ENCODE measurements at places on chromosomes 7 and 10. TPM values are rescaled to one million over a fixed set of nuclear protein-coding genes. Genes with fewer than 3 reads are reported as not detected.

GRCh38 chr7:140230516-140230860, 53.7 kb upstream of the KDM7A start:
- H3K4me3 ChIP-seq = peak overlapping the region; percentile 76
- H3K27me3 ChIP-seq = peaks cover 29% of the 10 kb centered on the region
- no peak overlapping the region for H3K27ac ChIP-seq
- no peaks in the 10 kb centered on the region for H3K36me3 ChIP-seq
- peaks cover 19% of the 10 kb centered on the region for H3K4me1 ChIP-seq

DNA sequence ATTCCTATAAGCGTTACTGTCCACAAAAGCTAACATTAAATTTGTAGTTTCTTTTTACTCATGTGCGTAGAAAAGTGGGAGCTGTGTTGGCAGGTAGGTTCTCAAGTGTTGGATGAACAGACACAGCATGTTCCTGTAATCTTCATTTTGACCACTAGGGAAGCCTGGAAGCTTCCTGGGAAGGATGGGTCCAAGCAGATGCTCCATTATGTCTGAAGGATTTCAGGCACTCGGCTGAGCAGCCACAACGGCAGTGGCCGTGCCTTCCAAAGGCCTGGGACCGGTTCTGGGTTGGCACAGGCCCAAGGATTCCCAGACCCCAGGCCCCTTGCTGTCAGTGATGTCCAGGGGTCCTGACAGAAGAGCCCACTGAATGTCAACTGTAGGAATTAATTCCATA, 386.3 kb downstream of the TNS3 start:
- H3K27me3 ChIP-seq = peaks cover 45% of the 10 kb centered on the region
- peak; percentile 65 for DNase-seq
- H3K4me1 ChIP-seq = no peaks in the 10 kb centered on the region
- H3K4me3 ChIP-seq = no peak overlapping the region

DNA sequence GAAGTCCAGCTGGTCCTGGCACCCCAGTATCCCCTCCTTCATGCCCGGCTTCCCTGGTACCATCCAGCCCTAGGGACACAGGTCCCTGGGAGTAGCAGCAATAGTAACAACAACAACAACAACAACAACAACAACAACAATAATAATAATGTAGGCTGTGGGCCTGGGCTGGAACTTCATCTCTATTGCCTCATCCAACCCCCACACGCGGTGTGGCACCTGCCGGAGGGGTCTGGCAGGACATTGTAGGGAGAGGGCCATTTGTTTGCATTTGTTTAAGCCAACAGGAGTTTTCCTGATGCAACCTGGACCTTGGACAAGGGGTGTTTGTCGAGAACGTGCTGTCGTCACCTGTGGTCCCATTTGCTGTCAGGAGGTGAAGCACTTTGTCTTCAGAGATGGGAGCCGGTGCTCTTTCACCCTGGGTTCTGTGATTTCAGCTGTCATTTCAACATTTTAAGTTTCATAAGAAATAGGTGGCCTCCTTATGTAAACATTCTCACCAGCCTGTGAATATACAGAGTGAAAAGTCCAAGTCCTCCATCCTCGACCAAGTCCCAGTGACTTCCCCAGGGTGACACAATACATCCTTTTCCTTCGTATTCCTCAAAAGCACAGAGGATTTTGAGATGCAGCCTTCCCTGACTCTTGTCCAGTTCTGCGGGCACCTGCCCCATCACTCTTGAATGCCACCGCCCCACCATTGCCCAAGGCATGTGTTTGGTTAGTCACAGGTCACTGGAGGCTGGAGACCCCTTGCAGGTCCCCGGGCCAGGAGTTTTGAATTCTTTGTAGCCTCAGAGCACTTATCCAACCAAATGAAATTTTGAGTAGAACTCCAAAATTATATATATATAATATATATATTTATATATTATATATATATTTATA, 9.2 kb downstream of the LHPP start:
- DNase-seq = no peak
- no peaks in the 10 kb centered on the region for H3K27me3 ChIP-seq
- no peaks in the 10 kb centered on the region for H3K4me1 ChIP-seq
- H3K4me3 ChIP-seq = no peak overlapping the region
- H3K36me3 ChIP-seq = no peaks in the 10 kb centered on the region

DNA sequence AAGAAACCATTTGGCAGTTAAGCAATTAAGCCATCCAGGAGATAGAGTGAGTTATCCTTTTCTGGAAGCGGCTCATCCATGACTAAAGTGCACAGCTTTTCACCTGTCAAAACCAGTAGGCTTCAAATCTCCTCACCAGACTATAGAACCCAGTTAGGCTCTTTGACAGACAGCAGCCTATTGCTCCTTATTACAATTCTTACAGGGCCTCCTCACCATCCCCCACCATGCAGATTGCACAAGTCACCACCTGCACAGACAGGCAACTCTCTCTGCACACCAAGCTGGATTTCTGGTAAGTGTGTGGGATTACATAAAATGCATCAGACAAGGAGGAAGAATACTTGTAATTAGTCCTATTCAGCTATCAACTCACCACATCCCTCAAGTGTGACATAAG, 301.6 kb downstream of the SNX13 start:
- H3K36me3 ChIP-seq = peaks cover 8% of the 10 kb centered on the region
- no peak overlapping the region for H3K4me3 ChIP-seq
- no peaks in the 10 kb centered on the region for H3K27me3 ChIP-seq
- peaks cover 40% of the 10 kb centered on the region for H3K4me1 ChIP-seq

GRCh38 chr7:6205971-6206660, 66.3 kb downstream of the CYTH3 start:
- H3K27me3 ChIP-seq = no peaks in the 10 kb centered on the region
- no peak for DNase-seq
- H3K36me3 ChIP-seq = peaks cover 6% of the 10 kb centered on the region
- peaks cover 53% of the 10 kb centered on the region for H3K4me1 ChIP-seq
- no peak overlapping the region for H3K4me3 ChIP-seq
- peak overlapping the region; percentile 73 for H3K27ac ChIP-seq

DNA sequence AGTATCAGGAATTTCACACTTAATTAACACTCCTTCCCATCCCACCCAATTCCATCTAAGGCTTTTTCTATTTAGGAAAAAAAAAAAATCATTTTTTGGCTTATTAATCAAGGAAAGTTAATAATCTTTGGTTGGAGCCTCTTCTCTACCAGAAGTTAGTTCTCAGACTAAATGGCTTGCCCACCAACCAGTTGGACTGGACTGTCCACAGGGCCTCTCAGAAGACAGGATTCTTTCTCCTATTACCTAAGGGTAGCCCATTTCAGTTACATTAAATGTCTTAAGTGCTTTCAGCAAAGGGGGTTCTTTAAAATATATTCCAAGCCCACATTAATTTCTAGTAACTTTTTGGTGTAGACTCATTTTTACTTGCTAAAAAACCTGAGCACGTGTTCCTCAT, 35.2 kb downstream of the GLUD1 start:
- peak overlapping the region; percentile 91 for H3K27ac ChIP-seq
- peaks cover 35% of the 10 kb centered on the region for H3K4me1 ChIP-seq
- H3K27me3 ChIP-seq = no peaks in the 10 kb centered on the region
- peaks cover 46% of the 10 kb centered on the region for H3K36me3 ChIP-seq
- H3K4me3 ChIP-seq = no peak overlapping the region

GRCh38 chr10:32234471-32234870, 112.5 kb downstream of the EPC1 start:
- H3K4me1 ChIP-seq = peaks cover 2% of the 10 kb centered on the region
- no peak overlapping the region for H3K27ac ChIP-seq
- no peak for DNase-seq
- H3K4me3 ChIP-seq = no peak overlapping the region

DNA sequence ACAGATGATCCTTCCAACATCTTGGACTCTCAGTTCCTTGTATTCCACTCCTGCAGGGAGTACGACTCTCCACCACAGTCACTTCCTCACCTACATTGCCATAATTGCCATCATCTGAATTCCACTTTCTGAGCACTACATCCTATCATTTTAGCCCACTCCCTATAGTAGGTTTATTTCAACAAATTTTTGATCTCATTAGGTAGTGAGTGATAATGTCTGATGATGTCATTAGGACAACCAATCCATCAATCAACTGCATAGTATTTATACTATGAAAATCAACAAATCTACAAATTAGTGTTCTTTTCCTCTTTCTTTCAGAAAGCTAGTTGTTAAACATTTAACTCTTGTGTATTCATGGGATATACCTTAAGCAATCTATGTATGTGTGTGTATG, 13.7 kb upstream of the TRA2A start:
- H3K27ac ChIP-seq = no peak overlapping the region
- peaks cover 4% of the 10 kb centered on the region for H3K27me3 ChIP-seq
- no peak for DNase-seq
- H3K4me3 ChIP-seq = no peak overlapping the region

The PAOX gene
- 6.5 TPM for total RNA-seq

The RPA3 gene
- total RNA-seq = 16.5 TPM

The FGF8 gene
- total RNA-seq = not detected

DNA sequence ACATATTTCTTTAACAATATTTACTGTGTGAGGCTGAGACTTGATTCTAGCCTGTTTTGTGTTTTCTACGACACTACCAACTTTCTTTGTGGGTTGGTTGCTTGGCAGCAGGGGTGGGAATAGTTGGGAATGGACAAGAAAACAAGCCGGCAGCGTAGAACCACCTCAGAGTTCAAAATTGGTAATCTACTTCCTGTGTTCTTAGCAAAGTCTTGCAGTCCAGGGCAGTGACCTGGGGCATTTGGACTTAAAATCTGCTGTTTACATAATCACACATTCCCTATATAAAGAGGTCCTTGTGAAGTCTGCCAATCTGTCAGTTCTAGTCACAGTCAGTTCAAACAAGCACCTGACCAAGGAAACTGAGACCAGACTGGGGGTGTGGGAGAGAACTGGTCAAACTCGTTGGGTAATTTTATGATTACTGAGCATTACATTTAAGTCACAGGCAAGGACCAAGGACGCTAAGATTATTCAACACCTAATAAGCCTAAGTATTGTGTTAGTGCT, 167.9 kb downstream of the CPEB3 start:
- H3K4me3 ChIP-seq = no peak overlapping the region
- no peaks in the 10 kb centered on the region for H3K36me3 ChIP-seq
- H3K4me1 ChIP-seq = peaks cover 43% of the 10 kb centered on the region
- H3K27me3 ChIP-seq = no peaks in the 10 kb centered on the region
- peak overlapping the region; percentile 47 for H3K27ac ChIP-seq

DNA sequence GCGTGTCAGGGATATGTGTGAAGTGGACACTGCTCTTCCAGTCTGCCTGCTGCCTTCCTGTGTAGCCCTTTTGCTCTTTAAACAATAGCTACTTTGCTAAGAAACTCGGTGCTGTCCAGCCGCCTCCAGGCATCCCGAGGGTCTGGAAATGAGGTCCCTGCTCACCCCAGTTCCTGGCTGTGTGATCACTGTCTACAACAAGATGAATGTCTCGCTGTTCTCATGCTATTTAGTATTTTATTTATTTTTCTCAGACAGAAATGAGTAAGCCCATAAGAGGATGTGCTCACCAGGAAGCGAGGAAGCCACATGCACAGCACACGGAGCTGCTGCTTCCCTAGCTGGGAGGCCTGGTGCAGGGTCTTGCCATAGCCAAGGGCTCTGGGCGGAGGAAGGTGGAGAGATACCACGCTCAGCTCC, 167.0 kb upstream of the PITRM1 start:
- H3K4me1 ChIP-seq = peaks cover 11% of the 10 kb centered on the region
- peak overlapping the region; percentile 12 for H3K27ac ChIP-seq
- no peaks in the 10 kb centered on the region for H3K36me3 ChIP-seq
- H3K27me3 ChIP-seq = no peaks in the 10 kb centered on the region

The DNAJC9 gene
- 19.6 TPM for total RNA-seq

The OSBPL3 gene
- total RNA-seq = 8.0 TPM

DNA sequence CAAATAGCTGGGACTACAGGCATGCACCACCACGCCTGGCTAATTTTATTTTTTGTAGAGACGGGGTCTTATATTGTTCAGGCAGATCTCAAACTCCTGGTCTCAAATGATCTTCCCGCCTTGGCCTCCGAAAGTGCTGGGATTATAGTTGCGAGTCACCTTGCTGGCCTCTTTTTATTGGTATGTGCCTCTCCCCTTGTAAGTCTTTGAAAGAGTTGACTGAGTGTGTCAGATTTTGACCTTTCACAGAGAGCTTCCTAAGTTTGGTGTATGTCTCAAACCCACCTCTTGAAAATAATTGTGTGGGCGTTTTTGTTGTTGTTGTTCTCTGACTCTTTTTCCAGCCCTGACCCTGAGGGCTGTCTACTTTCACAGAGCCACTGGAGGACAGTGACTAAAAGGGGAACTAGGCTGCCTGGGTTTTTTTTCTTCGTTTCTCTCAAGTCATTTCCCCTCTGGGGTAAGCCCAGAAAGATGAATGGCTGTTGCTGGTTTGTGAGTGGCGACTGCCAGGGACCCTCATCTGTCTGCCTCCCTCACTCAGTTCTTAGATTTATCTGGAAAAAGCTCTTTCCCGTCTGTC, 262.8 kb downstream of the ZEB1 start:
- H3K4me3 ChIP-seq = no peak overlapping the region
- DNase-seq = no peak
- no peak overlapping the region for H3K27ac ChIP-seq
- peaks cover 8% of the 10 kb centered on the region for H3K4me1 ChIP-seq

- H3K4me3 ChIP-seq = no peak overlapping the region
- no peaks in the 10 kb centered on the region for H3K4me1 ChIP-seq
- H3K36me3 ChIP-seq = no peaks in the 10 kb centered on the region
- no peak overlapping the region for H3K27ac ChIP-seq
Measured at GRCh38 chr7:100753750-100754149, 20.4 kb downstream of the ZAN start.

DNA sequence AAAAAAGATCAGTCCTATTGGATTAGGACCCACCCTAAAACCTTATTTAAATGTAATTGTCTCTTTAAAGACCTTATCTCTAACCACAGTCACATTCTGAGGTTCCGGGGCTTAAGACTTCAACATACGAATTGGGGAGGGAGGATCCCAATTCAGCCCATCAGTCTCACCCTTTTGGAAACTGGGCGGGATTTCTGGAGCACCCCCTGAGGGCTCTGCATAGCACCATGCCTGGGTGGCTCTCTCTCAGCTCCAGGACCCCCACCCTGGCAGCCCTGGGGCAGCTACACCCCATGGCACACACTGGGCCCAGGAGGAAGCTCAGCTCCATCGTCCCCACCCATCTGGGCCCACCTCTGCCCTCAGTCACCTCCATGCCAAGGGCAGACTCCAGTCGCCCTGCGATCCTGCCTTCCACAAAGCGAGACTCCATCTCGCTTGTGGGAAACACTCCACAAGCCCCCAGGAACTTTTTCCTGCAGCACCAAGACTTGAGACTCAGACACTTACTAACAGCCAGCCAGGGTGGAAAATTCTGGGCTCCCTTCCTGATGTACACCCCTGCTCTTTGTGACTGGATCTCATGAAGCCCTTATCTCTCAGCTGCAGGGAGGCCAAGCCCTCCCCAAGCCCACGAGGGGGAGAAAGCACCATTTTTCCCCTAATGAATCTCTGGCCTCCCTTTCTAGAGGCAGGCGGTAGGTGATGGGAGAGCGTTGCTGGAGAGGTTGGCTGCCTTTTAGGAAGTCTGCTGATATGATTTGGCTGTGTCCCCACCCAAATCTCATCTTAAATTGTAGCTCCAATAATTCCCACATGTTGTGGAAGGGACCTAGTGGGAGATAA, 90.8 kb upstream of the KDM7A start:
- no peaks in the 10 kb centered on the region for H3K36me3 ChIP-seq
- no peak for DNase-seq
- H3K4me1 ChIP-seq = no peaks in the 10 kb centered on the region

The CYP2C18 gene
- not detected for total RNA-seq

Measured in osteocyte (in vitro differentiated cells).